ENCODE measurements at places on chromosomes 5 and 9. TPM values are rescaled to one million over a fixed set of nuclear protein-coding genes. Genes with fewer than 3 reads are reported as not detected.

DNA sequence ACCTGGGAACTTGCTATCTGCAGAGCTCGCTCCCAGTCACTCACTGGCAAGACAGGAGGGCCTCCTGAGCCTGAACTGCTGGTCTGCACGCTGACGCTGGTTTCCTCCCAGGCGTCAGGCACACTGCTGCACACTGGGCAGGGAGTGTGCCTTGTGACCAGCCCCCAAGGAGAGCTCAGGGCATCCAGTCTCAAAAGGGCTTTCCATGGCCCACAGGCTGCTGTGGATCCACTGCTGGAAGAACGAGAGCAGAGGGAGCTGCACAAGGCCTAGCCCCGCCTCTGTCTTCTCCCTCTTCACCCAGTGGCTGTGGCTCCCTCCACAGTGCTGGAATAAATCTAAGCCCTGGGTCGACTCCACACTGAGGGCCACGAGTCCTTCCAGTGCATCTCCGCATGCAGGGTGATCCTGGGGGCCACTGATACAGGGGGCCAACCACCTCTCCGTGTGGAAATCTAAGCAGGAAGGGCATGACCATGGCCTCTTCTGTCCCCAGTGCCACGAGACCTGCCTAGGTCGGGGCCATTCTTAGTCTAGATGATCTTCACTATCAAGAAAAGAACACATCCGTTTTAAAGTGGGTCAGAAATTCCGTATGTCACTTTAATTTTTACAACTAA is 93.6 kb downstream of the CAMSAP1 start:
- no peak for DNase-seq

DNA sequence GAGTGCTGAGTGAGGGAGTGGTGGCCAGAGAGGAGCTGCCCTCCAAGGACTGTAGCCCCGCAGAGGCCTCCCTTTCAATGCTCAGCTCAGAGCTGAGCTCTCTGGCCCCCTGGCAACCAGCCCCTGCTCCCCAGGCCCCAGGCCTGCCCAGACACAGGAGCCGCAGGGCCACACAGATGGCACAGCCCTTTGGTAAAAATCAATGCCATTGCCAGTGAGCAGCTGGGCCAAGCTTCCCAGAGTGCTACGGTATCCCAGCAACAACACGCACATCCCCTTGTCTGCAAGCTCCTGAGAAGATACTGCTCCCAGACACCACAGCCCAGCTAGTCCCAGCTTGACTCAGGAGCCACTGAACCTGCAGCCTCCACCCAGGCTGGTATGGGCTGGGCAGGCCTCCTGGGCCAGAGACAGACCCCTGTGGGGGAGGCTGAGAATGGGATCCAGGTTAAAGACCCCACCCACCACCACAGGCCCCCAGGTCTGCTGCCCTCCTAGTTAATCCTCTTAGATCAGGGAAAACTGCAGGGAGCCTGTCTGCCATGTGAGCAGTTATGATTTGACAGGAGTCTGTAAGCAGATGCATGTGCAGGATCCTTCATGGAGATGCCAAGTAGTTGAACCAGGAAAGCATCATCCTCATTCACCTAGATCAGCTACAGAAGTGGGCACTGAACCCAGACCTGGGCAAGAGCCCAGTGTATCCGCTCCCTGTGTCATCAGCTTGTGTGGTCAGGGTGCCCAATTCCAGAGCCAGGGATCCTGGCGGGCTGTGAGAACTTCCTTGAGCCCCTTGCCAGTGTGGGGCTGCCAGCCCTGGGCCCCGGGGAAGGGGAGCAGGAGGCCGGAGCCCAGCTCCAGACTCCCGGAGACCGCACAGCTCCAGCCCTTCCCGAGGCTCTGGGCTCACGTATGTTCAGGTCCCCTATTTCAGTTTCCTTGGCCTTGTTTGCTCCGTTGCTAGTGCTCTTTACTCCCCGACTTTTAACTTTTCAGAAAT is 26.7 kb upstream of the ADAMTS2 start:
- DNase-seq: no peak

TRPM6 gene
- total RNA-seq: not detected

PLEKHG4B gene
- 0.10 TPM for total RNA-seq

GRCh38 chr5:181111010-181111409 is 20.0 kb downstream of the OR2V1 start:
- DNase-seq: no peak

DNA sequence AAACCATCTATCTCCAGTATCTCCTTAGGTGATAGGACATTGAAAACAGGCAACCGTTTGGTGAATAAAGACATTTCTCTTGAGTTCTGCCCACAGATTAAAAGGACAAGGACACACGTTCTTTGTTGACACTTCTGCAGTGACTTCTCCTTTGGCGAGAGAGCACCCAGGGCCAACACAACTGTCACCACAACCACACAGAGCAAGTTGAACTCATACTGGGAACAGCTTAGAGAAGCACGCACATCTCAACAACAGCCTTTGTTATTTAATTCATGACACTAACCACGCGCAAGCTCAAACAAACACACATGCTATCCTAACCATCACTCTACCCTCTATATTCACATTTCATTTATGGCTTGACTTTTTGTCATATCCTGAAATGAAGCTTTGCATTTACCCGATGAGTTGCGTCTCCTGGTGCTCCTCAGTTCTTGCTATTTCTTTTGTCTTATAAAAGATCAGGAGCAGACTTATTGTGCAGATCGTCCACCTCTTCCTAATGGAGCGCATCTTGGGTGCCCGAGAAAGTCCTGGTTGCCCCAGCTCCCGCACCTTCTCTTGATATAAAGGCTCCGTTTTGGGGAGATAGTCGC is 543 bp downstream of the ST8SIA4 start:
- peak; percentile 49 for DNase-seq

PCSK1 gene
- not detected for total RNA-seq

DNA sequence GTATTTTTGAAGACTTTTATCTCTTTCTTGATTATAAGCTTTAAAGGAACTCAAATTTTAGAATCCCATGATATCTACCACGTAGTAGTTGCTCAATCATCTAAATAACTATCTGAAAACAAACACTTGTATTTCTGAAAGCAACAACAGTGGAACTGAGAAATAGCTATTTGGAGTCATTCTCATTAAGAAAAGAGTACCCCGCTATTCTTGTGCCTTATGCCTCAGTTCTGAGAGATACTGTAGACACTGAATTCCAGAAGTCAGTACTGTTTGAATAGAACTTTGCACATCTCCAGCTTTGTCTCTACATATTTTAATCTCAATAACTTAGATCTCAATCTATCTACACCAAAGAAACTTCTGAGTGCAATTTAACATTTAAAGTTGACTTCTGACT is 11.4 kb downstream of the CHD1 start:
- DNase-seq: no peak

- no peak for DNase-seq
These were observed 107.3 kb downstream of the MTREX start for GRCh38 chr5:55415071-55415470.

DNA sequence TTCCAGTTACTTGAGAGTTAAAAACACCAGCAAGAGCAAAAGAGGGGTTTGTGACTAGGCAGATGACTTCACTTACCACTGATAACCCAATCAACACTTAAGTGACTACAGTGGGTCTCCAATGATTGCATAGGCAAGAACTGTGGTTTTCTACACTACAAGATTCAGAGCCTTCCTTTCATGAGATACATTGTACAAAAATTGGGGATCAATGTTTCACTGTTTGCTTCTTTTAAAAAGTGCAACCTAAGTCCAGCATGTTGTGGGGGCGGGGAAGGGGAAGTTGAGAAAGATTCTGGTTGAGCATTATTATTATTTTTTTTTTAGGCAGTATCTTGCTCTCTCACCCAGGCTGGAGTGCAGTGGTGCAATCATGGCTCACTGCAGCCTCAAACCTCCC is 3.6 kb downstream of the IQGAP2 start:
- no peak for DNase-seq

- no peak for DNase-seq
These were observed 27.7 kb upstream of the DAPK1 start for GRCh38 chr9:87469793-87470465.

PFN3 gene
- not detected for total RNA-seq

GFI1B gene
- total RNA-seq: not detected

DNA sequence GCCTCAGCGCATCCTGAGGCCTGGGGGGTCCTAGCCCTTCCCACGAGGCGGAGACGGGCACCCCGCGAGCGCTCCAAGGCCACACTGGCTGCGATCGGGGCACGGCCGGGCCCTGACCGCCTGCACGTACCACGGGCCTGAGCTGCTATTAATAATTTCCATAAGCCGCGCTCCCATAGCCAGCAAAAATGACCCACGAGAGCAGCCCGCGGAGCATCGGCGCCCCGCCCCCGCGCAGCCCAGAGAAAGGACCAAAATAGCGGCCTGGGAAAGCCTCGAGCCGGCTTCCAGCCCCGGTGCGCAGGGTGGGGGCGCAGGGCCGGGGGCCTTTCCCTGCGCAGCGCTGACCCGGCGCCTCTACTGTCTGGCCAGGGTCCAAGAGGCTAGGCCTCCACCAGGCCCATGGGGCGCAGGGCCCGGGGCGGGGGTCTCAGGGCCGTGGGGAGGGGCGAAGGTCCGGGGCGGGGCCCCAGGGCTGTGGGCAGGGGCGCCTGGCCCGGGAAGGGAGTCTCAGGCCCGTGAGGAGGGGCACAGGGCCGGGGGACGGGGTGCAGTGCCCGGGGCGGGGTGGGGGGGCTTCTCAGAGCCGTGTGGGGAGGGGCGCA is 54.4 kb downstream of the EXD3 start:
- DNase-seq: no peak

ZCCHC7 gene
- 22.2 TPM for total RNA-seq

DNA sequence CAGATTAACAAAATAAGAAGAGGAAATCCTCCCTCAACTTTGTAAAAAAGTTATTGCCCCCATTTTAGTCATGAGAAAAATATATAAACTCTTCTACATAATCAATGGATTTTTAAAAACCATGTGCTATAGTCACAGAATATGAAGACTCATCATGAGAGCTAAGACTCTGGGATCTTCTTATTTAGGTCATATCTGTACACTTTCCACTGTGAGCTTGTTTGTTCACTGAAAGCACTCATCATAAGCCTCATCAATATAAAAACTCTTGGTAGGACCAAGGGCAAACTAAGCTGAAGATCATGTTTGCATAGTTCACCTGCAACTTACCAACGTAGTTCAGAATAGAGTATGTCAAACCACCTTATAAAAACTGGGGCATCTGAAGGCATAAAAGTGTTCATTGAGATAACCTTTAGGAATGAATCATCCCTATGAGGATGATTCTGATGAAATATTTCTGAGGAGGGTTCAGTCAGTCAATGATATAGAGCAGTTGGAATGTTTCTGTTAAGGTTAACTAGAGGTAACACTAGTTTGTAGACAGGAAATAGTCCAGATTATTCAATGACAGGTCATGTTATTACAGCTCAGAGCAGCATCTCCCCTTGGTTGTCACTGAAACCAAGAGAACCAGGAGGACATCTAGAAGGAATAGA is 289.9 kb upstream of the SMC2 start:
- no peak for DNase-seq

ORM2 gene
- not detected for total RNA-seq

- DNase-seq: no peak
These were observed 50.7 kb downstream of the PRRC1 start for GRCh38 chr5:127568166-127568565.

GRCh38 chr9:19174127-19174912 is 47.0 kb upstream of the PLIN2 start:
- DNase-seq: peak; percentile 41

GRCh38 chr9:126423916-126424185 is 97.2 kb downstream of the MVB12B start:
- DNase-seq: no peak

GRCh38 chr9:127114606-127115005 is 7.8 kb downstream of the ANGPTL2 start:
- no peak for DNase-seq

CEP120 gene
- total RNA-seq: 31.7 TPM

MRPS30 gene
- 37.8 TPM for total RNA-seq

BTNL8 gene
- total RNA-seq: not detected

DNA sequence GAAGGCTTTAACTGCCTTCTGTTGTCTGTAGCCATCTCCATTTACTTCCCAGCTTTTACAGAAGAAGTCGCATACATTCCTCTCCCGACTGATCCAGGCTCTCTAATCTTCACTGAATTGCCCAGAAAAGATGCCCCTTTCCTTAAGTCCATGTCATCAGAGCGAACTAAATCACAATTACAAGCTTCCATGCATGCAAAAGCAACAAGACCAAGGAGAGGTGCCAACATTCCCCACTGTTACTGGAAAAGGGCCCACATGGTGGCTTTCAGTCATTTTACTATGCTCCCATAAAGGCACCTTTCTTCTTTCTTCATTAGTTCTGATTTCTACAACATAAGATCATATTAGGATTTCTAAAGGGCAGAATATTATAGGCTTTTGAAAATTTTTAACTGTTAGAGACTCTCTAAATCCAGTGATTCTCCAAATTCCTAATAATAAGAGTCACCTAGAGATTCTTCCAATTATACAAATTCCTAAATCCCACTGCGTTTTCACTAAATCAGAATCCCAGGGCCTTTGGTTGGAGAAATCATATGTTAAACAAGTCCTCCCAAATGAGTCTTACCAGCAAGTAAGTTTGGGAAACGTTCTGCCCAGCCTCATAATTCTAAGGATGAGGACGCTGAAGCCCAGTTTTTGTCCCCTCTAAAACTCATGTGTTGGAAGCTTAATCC is 17.0 kb upstream of the ZFR start:
- DNase-seq: no peak

- DNase-seq: no peak
These were observed 216.8 kb downstream of the FOXD4L6 start for GRCh38 chr9:40911647-40912046.

DNA sequence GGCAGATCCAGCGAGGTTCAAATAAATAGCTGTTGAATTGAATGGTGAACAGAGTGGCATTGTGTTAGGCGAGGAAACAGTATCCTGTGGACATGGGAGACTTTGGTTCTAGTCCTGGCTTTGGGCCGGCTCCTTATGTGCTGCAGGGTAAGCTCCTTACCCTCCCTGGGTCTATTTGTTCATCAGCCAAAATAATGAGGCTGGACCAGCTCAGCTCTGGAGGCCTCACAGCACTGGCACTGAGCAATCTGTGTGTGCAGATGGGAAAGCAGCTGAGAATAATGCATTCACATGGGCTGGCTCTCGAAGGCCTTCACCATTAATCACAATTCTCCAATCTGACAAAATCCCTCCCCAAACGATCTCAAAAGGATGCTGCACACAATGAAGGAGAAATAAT is 81.9 kb downstream of the APBA1 start:
- no peak for DNase-seq

SLC2A6 gene
- 1.6 TPM for total RNA-seq

GRCh38 chr5:176700239-176700847 is 53.1 kb downstream of the TSPAN17 start:
- no peak for DNase-seq

DNA sequence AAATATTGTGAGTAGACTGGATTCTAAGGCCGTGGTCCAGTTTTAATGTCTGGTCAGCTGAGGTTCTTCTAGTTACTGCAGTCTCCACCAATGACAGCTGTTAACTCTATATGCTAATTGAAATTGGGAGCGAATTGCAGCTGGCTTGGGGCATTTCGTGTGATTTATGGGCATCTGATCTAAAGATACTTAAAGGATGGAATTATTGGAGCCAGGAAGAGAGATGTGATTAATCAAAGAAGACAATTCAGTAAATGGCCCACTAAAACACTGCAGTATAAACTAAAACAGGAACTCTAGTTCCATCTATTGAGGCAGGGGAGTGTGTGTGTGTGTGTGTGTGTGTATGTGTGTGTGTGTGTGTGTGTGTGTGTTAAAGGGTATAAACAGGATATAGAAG is 157.5 kb upstream of the IQGAP2 start:
- DNase-seq: no peak

All from activated CD4-positive, alpha-beta T cell treated with anti-CD3 and anti-CD28 coated beads, Interleukin-2, amount 10 ng/mL, durations not matched to agents 7 days and 5 days (primary cell).